ENCODE measurements at places on chromosomes 11 and 22.

DNA sequence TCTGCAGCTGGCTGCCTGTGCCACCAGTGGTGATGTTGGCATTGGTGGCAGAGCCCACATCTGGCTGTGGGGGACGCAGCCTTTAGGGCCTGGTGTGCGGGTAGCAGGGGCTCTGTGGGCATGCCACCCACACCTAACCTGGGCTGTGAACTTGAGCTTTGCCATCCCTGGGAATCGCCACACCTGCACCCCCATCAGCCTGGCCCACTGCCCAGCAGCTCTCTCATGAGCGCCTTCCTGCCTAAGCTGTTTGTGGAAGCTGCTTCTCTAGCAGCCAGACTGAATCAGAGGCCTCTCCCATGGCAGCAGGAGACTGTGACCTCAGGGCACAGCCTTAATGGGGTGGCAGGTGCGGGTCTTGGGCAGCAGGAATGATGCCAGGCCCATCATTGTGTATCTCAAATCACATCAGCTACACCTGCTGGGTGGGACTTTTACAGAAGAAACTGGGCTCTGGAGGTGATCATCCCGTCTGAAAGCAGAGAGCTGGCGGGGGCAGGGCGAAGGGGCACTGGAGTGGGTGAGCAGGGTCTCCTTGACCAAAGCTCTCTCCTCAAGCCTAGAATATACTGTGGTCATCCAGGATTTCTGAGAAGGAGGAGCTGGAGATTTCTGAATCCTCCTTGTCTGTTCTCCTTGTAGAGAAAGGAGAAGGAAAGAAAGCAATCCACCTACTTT lies 17.8 kb upstream of the CARS1 start:
- DNase-seq = no peak

DNA sequence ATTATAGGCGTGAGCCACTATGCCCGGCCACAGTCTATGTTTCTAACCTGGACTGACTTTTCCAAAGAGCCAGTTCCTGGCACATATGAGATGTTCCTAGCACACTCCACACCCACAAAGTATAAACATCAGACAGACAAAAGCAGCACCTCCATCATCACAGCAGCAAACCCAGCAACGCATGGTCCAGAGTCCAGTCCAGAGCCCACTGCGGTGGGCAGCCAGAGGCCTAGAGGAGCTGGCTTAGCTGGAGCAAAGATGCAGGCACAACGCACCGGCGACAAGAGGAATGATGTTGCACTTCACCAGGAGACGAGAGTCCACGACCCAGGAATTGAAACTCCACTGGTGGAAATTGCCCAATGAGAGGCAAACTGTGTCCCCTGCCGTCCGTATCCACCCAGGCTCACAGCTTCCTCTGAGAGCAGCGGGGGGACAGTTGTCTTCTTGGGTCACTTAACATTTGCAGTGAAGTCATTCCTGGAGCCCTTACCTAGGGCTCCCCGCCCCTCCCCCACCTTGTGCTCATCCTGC lies 36.6 kb downstream of the RPS6KA4 start:
- no peak for DNase-seq

- DNase-seq = no peak
Measured at GRCh38 chr11:2301631-2302305, at the start of the genes C11orf21 and TSPAN32. TSS of gene C11orf21 (minus strand) at chr11:2301918. CDS start at chr11:2301808, 110 bp downstream. TSS of gene TSPAN32 (plus strand) at chr11:2302013. CDS start at chr11:2302150, 137 bp downstream.

GRCh38 chr11:117107701-117108590 lies 9.7 kb upstream of the SIK3 start:
- no peak for DNase-seq

DNA sequence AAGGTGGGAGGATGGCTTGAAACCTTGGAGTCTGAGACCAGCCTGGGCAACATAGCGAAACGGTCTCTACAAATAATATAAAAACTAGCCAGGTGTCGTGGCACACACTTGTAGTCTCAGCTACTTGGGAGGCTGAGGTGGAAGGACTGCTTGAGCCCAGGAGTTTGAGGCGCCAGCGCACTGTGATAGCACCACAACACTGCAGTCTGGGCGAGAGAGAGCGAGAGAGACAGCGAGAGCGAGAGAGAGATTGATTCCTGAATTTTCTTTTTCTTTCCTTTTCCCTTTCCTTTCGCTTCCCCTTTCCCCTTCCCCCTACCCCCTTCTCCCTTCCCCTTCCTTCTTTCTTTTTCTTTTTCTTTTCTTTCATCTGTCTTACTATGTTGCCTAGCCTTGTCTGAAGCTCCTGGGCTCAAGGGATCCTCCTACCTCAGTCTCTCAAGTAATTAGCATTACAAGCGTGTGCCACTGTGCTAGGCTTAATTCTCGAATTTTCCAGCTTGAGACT lies 162.4 kb upstream of the ZBED5 start:
- DNase-seq = no peak

- no peak for DNase-seq
Measured at GRCh38 chr11:76234021-76234415, 27.7 kb upstream of the WNT11 start.

DNA sequence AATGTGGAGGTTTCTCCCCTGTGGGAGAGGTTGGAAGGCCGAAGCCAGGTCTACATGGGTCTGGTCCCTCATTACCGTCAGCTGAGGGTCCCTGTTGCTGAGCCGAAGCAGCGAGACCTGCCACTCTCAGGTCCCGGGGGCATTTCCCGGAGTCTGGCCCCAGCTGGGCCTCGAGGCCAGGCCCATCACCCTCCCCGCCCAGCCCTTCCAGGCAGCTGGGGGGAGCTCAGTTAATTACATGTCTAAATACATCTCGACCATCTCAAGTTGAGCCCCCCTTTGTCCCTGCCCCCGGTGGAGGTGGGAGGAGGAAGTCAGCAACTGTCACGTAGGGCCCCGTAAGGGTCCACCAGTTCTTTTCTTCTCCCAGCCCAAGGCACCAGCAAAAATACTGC lies 3.6 kb downstream of the CDKN1C start:
- DNase-seq = no peak

GRCh38 chr11:31879681-31880080 lies 68.6 kb upstream of the PAX6 start:
- DNase-seq = no peak

GRCh38 chr11:72139500-72139899 lies 4.0 kb downstream of the FOLR3 start:
- no peak for DNase-seq

DNA sequence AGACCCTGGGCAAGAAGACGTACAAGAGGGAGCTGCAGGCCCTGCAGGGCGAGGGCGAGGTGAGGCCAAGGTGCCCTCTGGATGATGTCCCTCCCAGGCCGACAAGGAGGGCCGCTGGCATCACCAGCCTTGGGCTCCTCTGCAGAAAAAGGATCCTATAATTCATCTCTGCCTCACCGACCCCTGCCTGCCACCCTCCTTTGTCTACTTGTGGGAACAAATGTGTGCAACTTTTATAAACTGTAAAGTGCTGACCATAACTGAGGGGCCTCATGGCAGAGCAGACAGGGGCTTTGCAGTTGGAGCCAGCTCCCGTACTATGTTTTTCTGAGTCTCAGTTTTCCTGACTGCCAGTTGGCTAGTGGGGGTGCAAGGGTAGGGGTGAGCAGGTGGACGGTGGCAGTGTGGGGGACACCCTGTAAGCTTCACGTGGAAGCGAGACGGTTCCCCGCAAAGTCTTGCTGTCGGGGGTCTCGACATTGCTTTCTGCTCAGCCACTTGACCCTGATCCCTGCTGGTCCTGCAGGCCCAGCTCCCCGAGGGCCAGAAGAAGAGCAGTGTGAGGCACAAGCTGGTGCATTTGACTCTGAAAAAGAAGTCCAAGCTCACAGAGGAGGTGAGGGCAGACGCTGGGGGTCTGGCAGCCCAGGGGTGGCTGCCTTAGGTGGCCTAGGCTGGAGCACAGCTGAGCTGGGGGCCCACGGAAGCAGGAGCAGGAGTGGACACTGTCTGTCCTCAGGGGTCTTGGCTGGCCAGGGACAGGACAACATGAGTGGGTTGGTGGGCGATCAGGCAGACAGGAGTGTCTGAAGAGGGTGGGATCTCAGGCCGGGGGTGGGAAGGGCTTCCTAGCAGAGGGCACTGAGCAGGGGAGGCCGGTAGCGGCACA lies 54.7 kb downstream of the MYO7A start:
- no peak for DNase-seq

DNA sequence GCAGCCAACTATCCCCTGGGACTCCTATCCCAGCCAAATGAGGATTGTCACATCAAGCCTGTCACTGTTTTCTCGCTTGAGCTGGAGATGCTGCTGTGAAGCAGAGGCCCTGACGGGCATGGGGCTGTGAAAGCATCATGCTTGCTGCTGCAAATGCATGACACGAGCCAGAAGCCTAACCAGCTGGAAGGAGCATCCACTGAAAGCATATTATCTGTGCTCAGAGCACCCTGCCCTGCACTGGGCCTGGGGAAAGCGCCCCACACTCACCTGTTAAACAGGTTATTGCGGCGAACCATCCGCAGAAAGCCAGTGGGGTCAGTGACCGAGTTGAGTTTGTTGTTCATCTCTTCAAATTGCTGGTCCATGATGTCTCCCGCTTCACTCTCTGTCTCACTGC lies 110.9 kb upstream of the PITPNB start:
- DNase-seq = no peak

GRCh38 chr11:59186130-59186594 lies 14.2 kb downstream of the DTX4 start:
- DNase-seq = peak; percentile 79

- no peak for DNase-seq
Measured at GRCh38 chr11:33633251-33634003, 67.2 kb downstream of the C11orf91 start.

DNA sequence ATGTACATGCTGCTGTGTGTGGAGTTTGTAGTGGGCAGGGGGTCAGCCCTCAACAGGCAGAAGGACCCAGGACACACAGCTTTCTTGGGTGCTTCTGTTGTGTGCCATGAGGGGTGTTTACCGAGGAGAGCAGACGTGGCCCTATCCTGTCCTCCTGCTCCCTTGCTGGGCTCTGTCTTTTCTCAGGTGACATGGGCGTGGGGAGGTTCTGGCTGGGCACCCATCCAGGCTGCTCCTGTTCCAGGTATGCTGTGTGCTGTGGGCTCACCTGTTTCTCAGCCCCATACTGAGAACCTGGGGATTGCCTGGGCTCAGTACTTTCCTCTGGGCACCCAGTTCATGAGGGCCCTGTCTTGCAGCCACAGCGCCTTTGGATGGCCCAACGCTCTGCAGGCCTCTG lies 23.3 kb downstream of the MICALL1 start:
- DNase-seq = no peak

GRCh38 chr11:16404781-16405285 lies 48.5 kb upstream of the SOX6 start:
- DNase-seq = no peak

DNA sequence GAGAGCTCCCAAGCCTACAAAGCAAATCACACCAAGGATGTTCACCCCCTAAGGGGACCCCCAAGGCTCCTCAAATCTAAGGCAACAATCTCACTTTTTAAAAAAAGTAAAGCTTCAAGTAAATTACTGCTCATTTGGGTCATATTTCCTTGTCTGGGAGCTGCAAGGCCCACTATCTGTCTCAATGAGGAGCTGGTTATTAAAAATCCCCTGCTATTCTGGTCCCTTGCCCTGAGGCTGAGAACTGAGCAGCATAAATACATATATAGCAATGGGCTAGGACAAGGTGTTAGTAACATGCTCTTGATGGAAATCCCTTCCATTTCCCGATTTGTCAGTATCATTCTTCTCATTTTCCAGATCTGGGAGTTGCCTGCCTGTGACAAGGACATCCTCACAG lies 119.2 kb downstream of the ETS1 start:
- DNase-seq = no peak

DNA sequence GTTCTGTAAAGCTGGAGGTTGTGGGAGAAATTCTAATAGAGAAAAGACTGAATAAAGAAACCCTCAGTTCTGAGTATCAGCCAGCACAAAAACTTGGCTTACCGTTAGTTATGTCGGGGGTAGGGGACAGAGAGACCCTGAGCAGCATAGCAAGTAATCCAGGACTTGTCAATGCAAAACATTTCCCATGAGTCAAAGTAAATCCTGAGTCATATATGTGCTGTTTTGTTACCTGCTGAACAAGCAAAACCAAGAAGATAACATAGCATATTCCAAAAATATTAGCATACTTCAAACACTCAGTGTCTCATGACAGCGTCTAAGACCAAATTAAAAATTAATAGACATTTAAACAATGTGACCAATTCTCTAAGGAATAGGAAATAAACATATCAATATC lies 75.1 kb upstream of the LUZP2 start:
- no peak for DNase-seq

DNA sequence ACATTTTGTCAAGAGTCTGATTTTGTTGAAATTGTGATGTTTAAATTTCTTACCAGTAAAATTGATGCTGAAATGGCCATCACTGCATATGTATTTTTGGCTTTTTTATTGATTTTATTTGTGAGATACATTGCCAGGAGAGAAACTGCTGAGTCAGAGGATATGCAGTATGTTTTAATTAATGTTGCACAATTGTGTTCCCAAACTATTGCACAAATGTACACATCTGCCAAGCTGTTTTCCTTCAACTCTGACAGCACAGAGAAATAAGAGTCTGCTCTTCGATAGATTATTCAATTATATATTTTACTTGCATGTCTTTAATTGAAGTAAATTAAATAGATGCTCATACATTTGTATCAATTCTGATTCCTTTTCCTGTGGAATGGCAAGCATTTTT lies 640.2 kb upstream of the LUZP2 start:
- no peak for DNase-seq

GRCh38 chr11:34826384-34826726 lies 89.8 kb downstream of the APIP start:
- no peak for DNase-seq

GRCh38 chr11:12249590-12250260 lies 127.6 kb upstream of the PARVA start:
- DNase-seq = no peak

GRCh38 chr11:10026514-10026913 lies 267.5 kb downstream of the SBF2 start:
- DNase-seq = no peak

DNA sequence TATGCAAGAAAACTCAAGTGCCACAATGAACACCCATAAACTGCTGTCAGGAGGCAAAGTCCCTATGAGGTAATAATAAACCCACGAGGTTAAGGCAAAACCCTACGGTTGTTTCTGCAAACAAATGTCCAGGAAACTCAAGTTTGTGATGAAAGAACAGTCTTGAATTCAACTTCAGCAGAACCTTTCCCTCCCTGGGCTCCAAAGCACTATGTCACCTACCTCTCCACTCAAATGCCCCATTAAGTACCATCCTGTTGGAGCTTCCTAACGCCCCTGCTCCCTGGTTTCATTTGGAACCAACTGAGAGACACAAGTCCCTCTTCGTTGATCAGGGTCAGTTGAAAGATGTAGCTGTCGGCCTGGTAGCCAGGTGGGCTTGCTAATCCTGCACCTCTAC lies 2.6 kb upstream of the C11orf91 start:
- no peak for DNase-seq

DNA sequence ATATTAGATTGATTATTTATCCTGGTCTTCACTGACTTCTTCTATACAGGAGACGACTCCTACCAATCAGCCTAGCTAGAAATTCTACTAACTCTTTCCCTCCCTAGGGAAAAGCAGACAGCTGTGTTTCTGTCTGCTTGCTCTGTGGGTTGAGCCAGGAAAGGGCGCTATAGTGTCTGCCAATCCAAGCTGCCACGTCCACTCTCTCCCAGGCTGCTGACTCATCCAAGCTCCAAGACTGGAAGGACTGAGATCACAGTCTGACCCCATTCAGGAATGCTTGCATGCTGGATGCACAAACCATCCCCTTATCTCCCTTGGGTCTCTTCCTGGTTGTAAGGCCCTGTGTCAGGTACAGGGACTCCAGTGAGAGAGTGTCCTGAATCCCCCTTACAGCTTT lies 955.6 kb downstream of the OPCML start:
- no peak for DNase-seq

- no peak for DNase-seq
Measured at GRCh38 chr11:5504403-5504921, 5.3 kb downstream of the UBQLN3 start.
